ENCODE measurements at places on chromosomes 7 and 10.

DNA sequence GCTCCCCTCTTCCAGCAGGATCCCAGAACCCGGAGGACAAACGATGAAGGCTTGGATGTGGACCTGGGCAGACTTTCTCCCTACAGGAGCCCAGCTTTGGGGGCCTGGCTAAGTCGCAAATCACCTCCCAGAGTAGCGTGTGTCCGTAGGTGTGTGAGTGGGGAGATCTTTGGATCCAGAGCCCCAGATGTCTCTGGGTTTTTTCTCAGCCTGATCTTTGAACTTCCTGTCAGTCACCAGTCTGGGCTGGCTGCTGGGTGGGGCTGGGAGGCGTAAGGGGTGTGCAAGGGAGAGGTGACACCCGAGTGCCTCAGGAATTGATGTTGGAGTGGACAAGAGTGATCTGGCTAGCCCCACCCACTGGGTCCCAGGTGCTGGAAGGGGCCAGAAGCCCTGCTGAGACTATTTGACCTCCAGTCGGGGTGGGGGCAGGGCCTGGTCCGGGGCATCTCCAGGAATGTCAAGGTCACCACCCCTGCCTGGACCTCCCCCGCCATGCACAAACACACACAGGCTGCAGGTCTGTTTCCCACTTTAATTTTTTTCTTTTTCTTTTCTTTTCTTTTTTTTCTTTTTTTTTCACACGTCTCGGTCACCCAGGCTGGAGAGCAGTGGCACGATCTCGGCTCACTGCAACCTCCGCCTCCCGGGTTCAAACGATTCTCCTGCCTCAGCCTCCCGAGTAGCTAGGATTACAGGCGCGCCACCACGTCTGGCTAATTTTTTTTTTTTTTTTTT lies at the start of gene MOGAT3:
Gene MOGAT3 (minus strand): TSS at position 175 of the 738 bp plus-strand sequence. CDS start 182 bp downstream, outside the sequence.
- no peak for DNase-seq

- DNase-seq, result no peak
Observed at GRCh38 chr7:18916826-18917225, 200.6 kb downstream of the TWIST1 start.

- DNase-seq, result no peak
Observed at GRCh38 chr10:7493996-7494395, 83.2 kb upstream of the SFMBT2 start.

GRCh38 chr7:84663224-84663623 lies 468.6 kb upstream of the SEMA3A start:
- no peak for DNase-seq

- DNase-seq, result no peak
Observed at GRCh38 chr10:23197416-23197861, 5.3 kb downstream of the PTF1A start.

- no peak for DNase-seq
Observed at GRCh38 chr7:131161103-131161502, 166.6 kb upstream of the MKLN1 start.

DNA sequence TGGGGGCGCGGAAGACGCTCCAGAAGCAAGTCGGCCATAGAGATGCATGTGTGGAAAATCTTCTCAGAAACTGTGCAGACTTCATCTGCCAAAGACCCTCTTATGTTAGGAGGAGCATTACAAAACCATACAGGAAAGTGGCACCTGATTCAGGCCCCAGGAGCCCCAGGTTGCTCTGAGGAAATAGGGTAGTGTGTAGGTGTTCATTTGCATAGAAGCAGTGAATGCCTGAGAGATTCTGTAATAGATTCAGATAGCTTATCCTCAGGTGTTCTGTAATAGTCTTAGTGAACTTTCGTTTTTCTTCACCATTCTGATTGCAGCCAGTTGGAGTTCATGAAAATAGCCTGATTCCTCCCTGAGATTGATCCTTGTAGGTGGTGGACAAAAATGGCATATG lies 106.4 kb upstream of the GJD4 start:
- DNase-seq, result no peak

- DNase-seq, result no peak
Observed at GRCh38 chr10:13816195-13816925, 229.6 kb downstream of the PRPF18 start.

- no peak for DNase-seq
Observed at GRCh38 chr7:102186306-102186705, 100.4 kb upstream of the SH2B2 start.

GRCh38 chr7:87512906-87513305 lies 37.4 kb upstream of the ABCB4 start:
- DNase-seq, result no peak

- no peak for DNase-seq
Observed at GRCh38 chr7:77813180-77813579, 14.6 kb downstream of the PHTF2 start.

GRCh38 chr7:8783229-8783628 lies 349.8 kb downstream of the NXPH1 start:
- DNase-seq, result no peak

GRCh38 chr7:86972072-86972471 lies 87.4 kb downstream of the ELAPOR2 start:
- no peak for DNase-seq

- DNase-seq, result no peak
Observed at GRCh38 chr7:100098913-100099312, 2.3 kb downstream of the MCM7 start.

DNA sequence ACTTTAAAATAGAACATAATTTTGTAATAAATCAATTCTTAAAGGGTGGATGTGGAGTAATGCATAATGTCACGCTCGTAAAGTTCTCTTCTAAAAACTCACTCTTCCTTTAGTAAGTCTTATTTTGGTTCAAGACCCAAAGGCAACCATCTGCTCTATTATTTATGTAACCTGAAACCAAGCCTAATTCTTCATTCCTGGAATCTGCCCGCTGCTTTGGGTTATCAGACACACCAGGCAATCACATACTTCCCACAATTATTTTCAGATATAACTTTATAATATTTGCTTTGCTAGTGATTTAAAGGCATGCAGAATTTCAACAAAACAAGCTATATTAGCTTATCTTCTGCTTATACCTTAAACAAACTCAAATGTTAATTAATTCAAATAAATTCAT lies 39.0 kb downstream of the RAB11FIP2 start:
- DNase-seq, result no peak
